ENCODE measurements at places on chromosomes 12 and 14. TPM values are rescaled to one million over a fixed set of nuclear protein-coding genes. Genes with fewer than 3 reads are reported as not detected.

Gene CHGA
- total RNA-seq = not detected

Gene PRPH
- not detected for total RNA-seq

DNA sequence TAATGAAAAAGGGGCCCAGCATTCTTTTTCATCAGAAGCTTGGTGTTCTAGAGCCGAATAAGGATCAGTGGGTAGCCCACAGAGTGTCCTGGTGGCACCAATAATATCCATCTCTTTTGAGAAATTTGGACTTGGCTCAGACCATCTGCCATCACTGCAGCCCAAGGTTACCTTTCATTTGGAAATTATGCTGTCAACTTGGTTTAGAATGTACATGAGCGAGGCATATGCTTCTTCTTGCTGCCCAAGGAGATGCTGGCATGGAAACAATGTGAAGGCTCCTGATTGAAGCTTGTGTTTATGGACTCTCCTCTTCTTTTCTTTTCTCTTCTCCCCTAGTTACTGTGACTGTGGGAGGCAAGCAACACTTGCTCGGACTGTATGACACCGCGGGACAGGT lies 50.0 kb downstream of the GPHB5 start:
- peaks cover 7% of the 10 kb centered on the region for H3K27me3 ChIP-seq
- H3K4me1 ChIP-seq = no peaks in the 10 kb centered on the region
- no peak overlapping the region for H3K4me3 ChIP-seq
- H3K27ac ChIP-seq = no peak overlapping the region

GRCh38 chr12:19382563-19382962 lies 56.7 kb upstream of the AEBP2 start:
- H3K4me3 ChIP-seq = no peak overlapping the region
- no peak for DNase-seq
- no peak overlapping the region for H3K27ac ChIP-seq
- no peaks in the 10 kb centered on the region for H3K36me3 ChIP-seq
- no peaks in the 10 kb centered on the region for H3K27me3 ChIP-seq
